ENCODE measurements at places on chromosomes 3 and 15. TPM values are rescaled to one million over a fixed set of nuclear protein-coding genes. Genes with fewer than 3 reads are reported as not detected.
A peak's percentile ranks its signal among the peaks of the same experiment; 100 is the strongest.

GRCh38 chr15:69236505-69236904 is 62.2 kb upstream of the PAQR5 start:
- no peak for DNase-seq

- peak; percentile 36 for DNase-seq
Observed at GRCh38 chr3:5699811-5700210, 512.3 kb downstream of the EDEM1 start.

DNA sequence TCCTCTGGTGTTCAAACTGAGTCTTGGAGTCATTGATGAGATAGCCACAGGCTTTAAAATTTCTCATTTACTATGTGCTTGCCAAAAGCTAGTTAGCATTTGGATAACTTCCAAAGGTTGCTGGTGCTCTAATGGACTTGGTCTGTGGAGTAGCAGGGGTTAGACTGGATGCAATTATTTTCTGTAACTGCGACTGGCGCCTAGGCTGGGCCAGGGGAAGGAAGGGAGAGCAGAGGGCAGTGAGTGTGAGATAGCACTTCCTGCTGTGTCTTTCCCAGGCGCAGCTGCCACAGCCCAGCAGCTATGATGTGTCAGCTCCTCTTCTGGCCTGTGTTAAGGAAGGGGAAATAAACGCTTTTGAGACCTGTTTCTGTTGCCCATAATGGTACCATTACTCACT is 98.6 kb downstream of the MYRIP start:
- DNase-seq, result peak; percentile 4

- DNase-seq, result no peak
Observed at GRCh38 chr3:144164352-144164751, 192.7 kb downstream of the DIPK2A start.

DNA sequence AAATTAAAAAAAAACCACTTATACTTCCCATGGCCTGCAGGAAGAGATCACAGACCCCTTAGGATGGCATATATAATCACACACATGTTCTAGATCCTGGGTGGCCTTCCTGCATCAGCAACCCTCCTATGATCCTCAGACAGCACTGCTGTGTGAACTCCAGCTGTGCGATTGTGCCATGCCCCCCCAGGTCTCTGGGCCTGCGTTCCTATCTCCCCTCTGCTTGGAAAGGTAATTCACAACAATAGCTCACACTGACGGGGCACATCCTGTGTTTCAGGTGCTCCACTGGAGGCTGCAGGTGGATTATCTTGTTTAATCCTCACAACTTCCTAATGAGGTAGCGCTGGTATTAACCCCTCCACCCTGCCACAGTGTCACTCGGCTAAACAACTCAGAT is 71.2 kb upstream of the GLCE start:
- no peak for DNase-seq

- DNase-seq, result no peak
Observed at GRCh38 chr15:80590761-80591355, 104.3 kb upstream of the ABHD17C start.

The RARRES1 gene
- total RNA-seq, result 1,195 TPM

GRCh38 chr15:78638658-78639314 is 2.2 kb downstream of the CHRNB4 start:
- peak; percentile 81 for DNase-seq

The SERINC4 gene
- total RNA-seq, result 0.33 TPM

The UBA5 gene
- 66.6 TPM for total RNA-seq

- no peak for DNase-seq
Observed at GRCh38 chr3:192794216-192794615, 66.9 kb upstream of the FGF12 start.

- DNase-seq, result no peak
Observed at GRCh38 chr3:160980740-160981139, 124.4 kb downstream of the B3GALNT1 start.

The BDH1 gene
- 49.0 TPM for total RNA-seq

The GPR160 gene
- total RNA-seq, result 53.8 TPM

The TRIM59 gene
- total RNA-seq, result 20.8 TPM

- no peak for DNase-seq
Observed at GRCh38 chr3:45826908-45827307, 15.0 kb downstream of the LZTFL1 start.

The SLC7A14 gene
- total RNA-seq, result not detected

The GNL3 gene
- total RNA-seq, result 113 TPM

The LAMB2 gene
- total RNA-seq, result 316 TPM

GRCh38 chr3:61439122-61439458 is 122.3 kb upstream of the PTPRG start:
- no peak for DNase-seq

- DNase-seq, result no peak
Observed at GRCh38 chr3:66432767-66433521, 67.9 kb downstream of the LRIG1 start.

The RBP2 gene
- total RNA-seq, result not detected

- no peak for DNase-seq
Observed at GRCh38 chr3:149090907-149091306, 4.6 kb upstream of the HLTF start.
